Brain (organoid and tissue), 16 donors: ENCODE measurements at places on chromosomes 3 and 15.

DNA sequence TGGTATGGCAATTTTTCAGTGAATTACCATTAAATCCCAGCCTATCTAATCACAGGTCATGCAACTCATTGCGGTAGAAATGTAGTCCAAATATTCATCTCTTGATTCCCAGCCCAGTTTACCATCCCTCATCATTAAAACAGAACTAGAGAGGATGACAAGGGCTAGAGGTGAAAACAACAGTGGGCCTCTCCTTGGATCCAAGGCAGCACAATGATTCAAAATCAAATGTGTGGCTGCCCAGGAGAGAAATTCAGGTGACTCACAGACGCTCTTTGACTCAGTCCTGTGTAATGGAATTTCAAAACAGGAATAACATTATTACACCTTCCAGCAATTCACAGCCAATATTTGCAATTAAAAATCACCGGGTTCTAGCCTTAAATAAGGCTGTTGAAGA is 246.5 kb downstream of the TBL1XR1 start:
- DNase-seq, result no peak

DNA sequence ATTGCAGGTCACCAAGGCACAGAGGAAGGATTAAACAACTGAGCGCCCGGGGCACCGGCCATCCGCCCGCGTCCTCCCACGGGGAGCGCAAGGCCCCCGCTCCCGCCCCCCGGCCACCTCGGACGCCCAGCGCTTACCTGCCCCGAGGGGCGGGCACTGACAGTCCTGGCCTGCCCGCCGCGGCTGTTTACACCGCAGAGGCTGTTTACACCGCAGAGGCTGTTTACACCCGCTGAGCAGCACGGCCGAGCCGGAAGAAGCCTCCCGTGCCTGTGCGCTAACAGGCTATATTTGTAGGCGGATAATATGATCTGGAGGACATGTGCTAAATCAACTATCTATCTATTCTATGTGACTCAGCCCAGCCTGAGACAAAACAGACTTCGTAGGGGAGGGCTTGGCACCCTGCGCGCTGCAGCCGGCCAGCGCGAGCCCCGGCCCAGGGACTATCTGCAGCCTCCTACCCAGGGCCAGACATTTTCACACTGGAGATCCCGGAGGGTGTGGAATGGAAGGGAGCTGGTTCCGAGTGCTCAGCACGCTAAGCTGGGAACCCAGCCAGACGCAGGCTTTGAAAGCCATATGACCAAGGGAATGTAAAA is at the start of gene LRRC2:
TSS of gene LRRC2 (minus strand) at position 263 of the 602 bp plus-strand sequence. CDS start 14,711 bp downstream, outside the sequence.
- peak; percentile 88 for DNase-seq

- DNase-seq, result no peak
These were observed 37.7 kb upstream of the LARS2 start for GRCh38 chr3:45350680-45351079.

GRCh38 chr3:31996195-31996594 is 14.6 kb downstream of the ZNF860 start:
- DNase-seq, result no peak

DNA sequence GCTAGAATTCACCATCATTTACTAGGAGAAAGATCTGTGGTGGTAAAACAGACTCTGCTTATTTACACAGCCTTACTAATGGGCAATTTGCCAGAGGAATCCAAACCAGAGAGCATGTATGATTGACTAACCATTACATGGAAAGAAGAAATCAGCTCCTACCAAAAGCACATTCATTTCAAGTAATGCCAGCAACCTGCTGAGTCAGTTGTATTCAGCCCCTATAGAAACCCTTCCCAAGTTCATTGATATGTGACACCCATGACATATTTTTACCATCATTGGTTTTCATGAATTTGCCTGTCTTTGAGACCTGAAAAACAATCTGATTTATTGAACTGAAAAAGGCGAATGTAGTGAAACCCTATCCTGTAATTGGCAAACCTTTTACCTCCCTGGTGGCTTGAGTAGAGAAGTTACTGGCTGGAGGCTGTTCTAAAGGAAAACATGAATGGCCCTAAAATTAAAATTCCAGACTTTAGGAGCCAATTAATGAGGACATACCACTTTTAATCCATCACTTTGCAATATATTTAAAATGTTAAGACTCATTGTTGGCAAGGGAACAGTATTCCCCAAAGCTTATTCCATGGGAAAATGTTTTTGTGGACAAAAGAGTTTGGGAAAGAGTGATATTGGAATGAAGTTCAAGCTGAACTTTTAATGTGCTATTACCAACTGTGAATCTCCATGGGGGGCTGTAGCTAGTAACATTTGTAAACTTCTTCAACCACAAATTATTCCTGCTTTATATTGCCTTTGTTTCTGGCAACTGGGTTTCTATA is 542.9 kb downstream of the FHIT start:
- DNase-seq, result peak; percentile 39

DNA sequence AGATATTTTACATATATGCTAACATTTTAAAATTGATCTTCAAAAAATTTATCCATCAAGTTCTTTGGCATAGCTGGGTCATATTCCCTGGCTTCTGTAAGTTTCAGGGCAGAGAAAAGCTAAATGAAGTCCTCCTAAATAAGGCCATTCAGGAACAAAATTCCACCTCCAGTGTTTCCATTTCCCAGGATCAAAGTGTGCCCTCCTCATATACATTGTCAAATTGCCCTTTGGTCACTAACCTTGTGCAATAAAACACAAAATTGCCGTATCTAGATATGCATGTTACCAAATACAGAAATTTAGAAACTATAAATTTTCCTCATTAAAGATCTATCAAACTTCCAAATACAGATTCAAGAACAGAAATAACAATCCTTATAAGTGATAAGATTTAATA is 10.6 kb downstream of the CEP152 start:
- no peak for DNase-seq

DNA sequence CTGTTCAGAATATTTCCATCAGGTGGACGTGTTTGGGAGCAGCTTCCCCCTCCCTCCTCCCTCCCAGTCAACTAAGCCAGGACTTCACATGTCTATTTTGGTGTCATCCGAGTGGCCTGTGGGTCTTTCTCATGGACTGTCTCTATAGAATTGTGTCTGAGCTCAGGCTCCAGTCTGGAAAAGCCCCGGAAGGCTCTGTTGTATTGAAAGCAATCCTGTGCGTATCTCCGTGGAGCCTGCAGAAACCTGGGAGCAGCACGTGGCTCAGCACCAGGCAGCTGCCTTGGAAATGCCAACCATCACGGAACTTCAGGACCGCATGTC is 25.2 kb downstream of the COLQ start:
- no peak for DNase-seq

- DNase-seq, result no peak
These were observed 75.7 kb downstream of the OCA2 start for GRCh38 chr15:28023422-28023821.

- DNase-seq, result no peak
These were observed 26.5 kb downstream of the NEO1 start for GRCh38 chr15:73078722-73079121.

- no peak for DNase-seq
These were observed 39.4 kb downstream of the CHST14 start for GRCh38 chr15:40510201-40510600.

DNA sequence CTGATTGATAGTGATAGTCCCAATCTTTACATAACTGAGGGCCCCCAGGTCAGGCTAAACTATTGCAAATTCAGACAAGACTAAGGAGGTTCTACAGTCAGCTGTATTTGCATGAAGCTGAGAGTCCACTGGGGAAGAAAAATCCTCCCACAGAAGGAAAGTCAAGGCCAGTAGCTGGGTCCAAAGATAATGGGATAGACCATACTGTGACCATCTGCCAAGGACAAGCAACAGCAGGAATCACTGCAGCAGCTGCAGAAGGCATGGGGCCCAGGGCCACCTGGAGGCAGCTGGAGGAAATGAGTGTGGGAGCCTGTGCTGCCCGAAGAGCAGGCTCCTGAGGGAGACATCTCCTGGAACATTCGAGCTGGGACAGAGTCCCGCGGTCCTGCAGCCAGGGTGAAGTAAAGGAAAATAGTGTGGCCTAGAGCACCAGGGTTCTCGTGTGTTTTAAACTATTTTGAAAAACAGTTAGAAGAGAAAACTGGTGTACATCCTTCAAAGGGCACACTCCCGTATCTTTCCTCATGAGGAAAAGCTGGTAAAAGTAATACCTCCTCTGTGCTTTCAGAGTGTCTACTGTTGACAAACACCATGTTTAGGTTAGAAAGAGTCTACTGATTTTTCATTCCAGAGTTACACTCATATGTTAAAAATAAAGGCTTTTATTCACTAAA is 13.2 kb upstream of the TMEM212 start:
- DNase-seq, result no peak

- no peak for DNase-seq
These were observed 654.2 kb downstream of the NTRK3 start for GRCh38 chr15:87602371-87602770.

- DNase-seq, result peak; percentile 95
These were observed 7.4 kb upstream of the IGDCC3 start for GRCh38 chr15:65384895-65385869.

GRCh38 chr3:11982341-11982941 is 21.7 kb upstream of the SYN2 start:
- DNase-seq, result no peak

DNA sequence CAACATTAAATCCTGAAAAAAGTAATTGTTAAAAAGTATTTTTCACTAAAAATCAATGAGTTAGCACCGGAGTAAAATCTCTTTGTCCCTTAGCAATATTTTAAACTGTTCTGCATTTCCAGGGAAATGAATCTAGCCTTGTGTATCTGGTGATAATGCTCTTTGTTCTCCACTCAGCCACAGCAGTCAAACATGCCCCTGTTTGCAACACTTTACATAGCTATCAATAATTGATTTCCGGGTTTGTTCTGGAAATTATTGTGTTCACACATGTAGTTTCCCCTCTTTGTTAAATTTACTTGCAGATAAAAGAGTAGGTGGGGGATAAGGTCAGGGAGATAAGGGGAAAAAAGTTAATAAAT is 3.6 kb upstream of the A4GNT start:
- no peak for DNase-seq

- peak; percentile 68 for DNase-seq
These were observed 64.5 kb downstream of the EPHA3 start for GRCh38 chr3:89171687-89172545.

- no peak for DNase-seq
These were observed 53.6 kb downstream of the CLSTN2 start for GRCh38 chr3:139988472-139989156.

DNA sequence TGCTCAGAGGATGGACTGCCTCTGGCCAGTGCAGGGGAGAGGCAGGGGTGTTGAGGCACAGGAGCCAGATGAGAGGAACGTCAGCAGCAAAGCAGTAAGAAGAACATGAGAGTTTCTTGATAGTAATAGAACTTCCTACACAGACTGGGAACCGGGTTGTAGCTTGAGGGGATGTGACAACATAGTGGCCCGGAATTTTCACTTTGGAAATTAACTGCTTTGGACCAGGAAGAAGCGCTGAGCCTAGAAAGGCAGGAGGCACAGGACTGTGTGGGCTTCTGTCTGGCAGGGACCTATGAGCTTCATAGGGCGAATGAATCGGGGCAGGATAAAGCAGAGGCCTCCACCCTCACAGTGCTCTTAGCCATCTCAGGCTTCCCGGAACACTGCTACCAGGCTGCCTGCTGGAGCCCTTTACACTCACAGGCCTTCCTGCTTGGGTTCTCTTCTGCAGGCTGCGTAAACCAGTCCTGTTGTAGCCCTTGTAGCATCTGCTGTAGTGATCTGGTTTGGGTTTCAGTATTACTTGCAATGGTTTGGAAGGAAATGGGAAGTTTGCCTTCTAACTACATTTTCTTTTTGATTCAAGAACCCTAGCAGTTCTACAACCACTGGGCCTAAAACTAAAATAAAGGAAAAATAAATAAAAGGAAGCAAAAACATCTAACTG is 3.3 kb upstream of the ADPGK start:
- no peak for DNase-seq

DNA sequence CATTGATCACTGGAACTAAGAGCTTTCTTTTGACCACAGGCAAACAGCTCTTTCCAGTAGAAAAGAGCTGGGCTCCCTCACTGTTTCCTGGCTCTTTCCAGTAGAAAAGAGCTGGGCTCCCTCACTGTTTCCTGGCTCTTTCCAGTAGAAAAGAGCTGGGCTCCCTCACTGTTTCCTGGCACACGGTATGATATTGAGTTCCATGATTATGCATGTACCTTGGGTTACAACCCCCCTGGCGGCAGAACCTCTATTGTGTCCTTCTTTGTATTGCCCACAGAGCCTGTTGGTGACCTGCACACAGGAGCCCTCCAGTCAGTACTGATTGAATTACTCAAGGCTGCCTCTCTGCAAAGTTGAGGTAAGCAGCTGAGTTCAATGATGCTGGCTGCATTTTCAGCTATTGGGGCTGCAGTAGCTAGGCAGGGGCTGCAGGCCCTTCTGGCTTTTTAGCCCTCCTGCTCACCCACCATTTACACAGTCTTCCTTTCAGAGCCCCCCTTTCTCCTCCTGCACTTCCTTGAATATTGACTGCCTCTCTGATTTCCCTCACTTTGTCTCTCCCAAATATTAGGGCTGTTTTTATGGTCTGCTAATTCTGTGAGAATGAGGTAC is 10.2 kb downstream of the ACKR2 start:
- DNase-seq, result peak; percentile 50

DNA sequence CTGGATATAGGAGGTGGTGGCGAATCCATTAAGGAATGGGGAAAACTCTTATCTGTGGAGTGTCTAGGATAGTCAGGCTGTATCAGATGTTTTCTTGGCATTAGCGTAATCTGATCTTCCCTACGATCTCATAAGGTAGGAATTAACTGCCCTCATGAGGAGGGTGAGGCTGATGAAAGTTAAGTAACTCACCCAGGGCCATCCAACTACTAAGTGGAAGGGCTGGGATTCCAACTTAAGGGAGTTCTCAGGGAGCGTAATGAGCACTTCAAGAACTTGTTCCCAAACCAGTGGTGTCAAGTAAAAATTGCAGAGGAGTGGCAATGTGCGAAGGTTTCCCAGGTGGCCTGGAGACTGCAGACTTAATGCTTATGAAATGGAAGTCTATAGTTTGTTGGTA is 55.9 kb upstream of the OSBPL11 start:
- DNase-seq, result no peak
